ENCODE measurements at places on chromosomes 2 and 18.

- no peak for DNase-seq
Measured at GRCh38 chr2:233639860-233640259, 3.6 kb downstream of the UGT1A10 start.

GRCh38 chr2:10220902-10221391, 81.8 kb upstream of the HPCAL1 start:
- DNase-seq, result no peak

DNA sequence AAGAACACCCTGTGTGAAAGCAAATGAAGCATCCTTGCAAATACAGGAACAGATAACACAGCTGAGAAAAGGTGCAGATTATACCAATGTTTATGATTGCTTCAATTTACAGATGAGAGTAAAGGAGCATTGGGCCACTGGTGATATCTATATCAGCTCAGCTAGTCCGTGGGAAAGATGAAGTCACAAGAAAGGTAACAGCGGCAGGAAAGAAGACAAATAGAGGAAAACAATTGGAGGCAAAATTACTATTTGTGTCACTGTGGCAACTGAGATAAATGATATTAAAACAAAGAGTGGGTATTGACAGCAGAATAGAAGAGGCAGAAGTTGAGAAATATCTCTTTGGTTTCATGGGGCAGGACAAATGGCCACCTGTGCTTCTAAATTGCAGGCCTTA, 121.2 kb upstream of the CAVIN2 start:
- DNase-seq, result no peak

- no peak for DNase-seq
Measured at GRCh38 chr2:121501031-121501430, 29.6 kb upstream of the RNU4ATAC start.
